ENCODE measurements at places on chromosomes 3 and 15.

DNA sequence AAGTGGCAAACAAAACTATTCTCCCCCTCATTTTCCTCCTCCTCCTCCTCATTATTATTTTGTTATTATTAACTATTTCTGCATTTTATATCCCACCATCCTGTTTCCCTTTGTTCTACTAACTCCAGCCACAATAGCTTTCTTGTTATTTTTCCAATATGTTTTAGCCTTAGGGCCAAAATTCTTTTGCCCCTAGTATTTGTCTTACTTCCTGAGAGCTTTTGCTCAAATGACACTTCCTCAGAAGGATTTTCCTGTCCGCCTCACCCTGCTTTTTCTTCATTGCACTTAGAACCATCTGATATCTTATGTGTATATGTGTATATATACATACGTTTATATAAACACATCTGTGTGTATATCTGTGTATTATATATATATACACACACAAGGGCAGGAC lies 32.7 kb upstream of the NUDT16 start:
- no peak for DNase-seq

GRCh38 chr15:44102675-44103254 lies 92.3 kb downstream of the FRMD5 start:
- DNase-seq, result no peak

- DNase-seq, result no peak
Measured at GRCh38 chr3:48727511-48727910, 10.5 kb upstream of the IP6K2 start.

DNA sequence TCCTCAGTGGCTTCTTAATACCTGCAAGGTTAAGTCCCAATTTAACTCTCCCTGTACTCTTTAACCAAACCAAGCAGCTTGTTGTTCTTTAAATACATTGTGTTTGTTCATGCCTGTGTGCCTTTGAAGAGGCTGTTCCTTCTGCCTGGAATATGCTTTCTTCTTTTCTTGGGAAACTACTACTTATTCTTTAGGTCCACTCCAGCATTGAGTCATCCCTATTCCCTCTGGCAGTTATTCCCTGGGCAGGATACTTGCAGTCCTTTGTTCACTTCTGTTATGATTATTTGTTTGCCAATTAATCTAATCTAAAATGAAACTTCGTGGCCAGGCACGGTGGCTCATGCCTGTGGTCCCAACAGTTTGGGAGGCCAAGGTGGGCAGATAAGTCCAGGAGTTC lies 139.3 kb downstream of the ZNF609 start:
- no peak for DNase-seq

- DNase-seq, result no peak
Measured at GRCh38 chr3:107432646-107433045, 55.4 kb downstream of the CCDC54 start.

DNA sequence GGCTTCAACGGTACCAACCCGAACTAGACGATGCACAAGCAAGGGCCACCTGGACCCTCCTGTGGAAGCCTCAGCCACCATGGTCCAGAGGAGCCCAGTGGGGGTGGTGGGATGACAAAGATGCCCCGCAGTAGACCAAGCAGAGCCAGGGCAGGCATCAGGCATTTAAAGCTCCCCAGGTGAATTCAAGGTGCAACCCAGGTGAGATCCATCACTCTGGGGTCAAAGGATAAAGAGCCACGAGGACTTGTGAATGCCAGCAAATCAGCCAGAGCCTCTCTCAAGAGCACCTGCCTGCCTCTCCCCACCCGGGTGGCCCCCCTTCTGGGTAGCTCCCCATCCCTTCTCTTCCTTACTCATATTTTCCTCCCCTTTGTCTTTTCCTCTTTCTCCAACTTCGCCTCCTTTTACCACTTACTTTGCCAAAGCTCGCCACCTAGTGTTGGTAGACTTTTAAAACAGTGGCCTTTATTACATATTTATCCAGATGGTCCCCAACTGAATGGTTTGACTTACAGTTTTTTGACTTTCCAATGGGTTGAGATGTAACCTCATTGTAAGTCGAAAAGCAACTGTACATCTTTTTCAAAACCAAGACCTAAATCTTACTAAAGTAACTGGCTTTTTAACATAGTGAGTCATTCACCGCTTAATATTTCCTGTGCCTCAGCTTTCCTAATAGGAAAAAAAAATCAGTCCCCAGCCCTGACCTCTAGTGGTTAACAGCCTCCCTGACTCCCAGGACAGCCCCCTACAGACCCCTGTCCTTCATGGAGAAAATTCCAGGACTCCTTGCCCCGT lies 18.8 kb downstream of the PLA2G4F start:
- DNase-seq, result no peak
